ENCODE measurements at places on chromosomes 16 and 17.

GRCh38 chr17:9805769-9806168, 14.4 kb upstream of the DHRS7C start:
- DNase-seq, result no peak

GRCh38 chr17:83203472-83204221, 124.2 kb downstream of the METRNL start:
- DNase-seq, result no peak

GRCh38 chr16:87661561-87661960, 59.3 kb downstream of the JPH3 start:
- no peak for DNase-seq

- no peak for DNase-seq
Observed at GRCh38 chr16:89143201-89143741, 28.3 kb upstream of the CDH15 start.

DNA sequence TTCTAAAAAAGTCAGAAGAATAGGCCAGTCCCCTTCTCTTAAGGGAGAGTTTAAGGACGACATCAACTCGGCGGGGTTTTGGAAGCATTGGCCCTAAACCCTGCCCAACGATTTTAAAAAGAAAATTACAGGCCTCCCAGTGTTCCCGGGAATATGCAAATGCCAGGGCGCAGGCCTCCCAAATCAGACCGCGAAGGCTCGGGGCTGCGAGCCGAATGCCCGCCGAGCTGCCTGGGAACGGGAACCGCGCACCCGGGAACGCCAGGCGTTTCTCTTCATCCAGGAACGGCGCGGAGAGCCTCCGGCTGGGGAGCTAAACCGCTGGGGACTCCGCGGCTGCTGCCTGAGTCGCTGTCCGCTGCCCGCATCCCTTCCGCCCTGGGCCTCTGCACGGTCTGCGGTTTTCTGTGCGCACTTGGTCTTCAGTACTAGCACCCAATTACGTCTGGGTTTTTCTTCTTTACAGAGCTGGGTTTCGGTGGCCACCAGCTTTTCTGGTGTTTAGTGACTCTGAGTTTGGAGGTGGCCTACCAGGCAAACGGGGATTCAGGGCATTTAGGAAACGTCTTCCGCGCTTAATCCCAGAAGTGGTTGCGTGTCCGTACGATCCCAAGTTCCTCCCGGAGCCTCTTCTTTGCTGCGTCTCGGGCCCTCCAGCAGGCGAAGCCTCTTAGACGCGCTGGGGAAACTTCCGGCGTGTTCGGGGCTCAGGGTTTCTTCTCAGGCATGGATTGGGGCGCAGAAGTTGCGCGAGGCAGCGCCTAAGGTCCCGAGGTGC, 5.7 kb downstream of the IRX5 start:
- no peak for DNase-seq

DNA sequence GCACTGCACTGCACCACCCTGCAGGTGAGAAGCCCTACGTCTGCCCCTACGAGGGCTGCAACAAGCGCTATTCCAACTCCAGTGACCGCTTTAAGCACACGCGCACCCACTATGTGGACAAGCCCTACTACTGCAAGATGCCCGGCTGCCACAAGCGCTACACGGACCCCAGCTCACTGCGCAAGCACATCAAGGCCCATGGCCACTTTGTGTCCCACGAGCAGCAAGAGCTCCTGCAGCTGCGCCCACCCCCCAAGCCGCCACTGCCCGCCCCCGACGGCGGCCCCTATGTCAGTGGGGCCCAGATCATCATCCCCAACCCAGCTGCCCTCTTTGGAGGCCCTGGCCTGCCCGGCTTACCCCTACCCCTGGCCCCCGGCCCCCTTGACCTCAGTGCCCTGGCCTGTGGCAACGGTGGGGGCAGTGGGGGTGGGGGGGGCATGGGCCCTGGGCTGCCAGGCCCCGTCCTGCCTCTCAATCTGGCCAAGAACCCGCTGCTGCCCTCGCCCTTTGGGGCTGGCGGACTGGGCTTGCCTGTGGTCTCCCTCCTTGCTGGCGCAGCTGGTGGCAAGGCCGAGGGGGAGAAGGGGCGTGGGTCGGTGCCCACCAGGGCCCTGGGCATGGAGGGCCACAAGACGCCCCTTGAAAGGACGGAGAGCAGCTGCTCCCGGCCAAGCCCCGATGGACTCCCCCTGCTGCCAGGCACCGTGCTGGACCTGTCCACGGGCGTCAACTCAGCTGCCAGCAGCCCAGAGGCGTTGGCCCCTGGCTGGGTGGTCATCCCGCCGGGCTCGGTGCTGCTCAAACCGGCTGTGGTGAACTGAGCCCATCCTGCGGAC, 14.2 kb downstream of the PAM16 start:
- no peak for DNase-seq

- DNase-seq, result no peak
Observed at GRCh38 chr17:21352221-21352980, 23.8 kb upstream of the KCNJ12 start.

DNA sequence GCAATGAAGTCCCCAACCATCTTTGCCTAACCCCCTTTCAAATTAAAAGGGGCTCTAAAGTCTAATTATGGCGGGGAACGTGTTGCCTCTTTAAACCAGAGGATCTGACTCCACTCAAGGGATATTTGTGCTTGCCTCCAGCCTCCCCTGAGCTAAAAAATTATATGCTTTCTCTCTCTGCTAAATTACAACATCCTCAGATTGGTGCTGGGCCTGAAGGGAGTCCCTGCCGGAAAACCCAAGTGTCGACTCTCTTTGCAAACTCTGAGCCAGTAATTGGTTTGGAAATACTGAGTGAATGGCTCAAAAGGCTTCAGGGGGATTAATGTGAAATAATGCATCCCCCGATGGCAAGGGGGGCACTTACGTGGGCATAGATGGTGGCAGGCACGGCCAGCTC, 208.5 kb upstream of the TNRC6C start:
- DNase-seq, result no peak

DNA sequence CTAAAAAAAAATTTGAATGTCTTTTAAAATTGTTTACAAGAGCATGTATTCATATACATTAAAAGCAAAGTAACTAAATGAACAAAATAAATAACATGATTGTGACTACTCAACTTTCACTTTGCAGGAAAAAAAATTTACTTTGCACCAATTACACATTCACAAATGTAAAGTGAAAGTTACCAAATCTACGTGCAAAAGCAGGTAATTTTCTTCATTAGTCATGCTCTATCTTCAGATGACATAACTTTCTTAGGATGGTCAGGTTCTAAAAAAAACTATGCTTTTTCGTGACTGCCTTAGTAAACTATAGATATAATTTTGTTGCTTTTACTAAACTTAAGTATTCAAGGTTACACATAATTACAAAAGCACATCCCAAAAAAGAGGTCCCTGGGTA, 17.0 kb upstream of the ABCA10 start:
- no peak for DNase-seq

- DNase-seq, result no peak
Observed at GRCh38 chr17:33858682-33859081, 396.4 kb upstream of the CCL2 start.

GRCh38 chr17:14011740-14012405, 57.4 kb upstream of the COX10 start:
- no peak for DNase-seq

DNA sequence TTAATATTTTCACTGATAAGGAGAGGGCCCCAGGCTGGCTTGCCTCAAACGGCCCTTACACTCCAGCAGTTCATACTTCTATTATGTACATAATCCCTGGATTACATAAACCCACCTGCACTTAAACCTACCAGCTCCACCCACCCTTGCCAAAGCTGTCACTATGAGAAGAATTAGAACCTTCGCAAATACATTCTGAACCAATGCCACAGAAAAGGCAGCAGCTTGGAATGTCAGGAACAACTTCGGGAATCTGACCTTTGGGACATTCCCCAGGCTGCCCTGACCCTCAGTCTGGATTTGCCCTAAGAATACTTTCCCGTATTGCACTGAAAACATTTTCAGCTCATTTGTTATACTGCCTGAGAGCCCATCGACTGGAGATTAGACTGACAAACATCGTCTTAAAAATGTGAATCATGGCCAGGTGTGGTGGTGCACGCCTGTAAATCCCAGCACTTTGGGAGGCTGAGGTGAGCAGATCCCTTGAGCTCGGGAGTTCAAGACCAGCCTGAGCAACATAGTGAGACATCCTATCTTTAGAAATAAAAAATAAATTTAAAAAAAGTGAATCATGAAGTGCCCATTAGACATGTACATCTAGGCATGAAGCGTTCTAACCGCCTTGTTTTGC, 21.0 kb upstream of the SEC14L1 start:
- no peak for DNase-seq

DNA sequence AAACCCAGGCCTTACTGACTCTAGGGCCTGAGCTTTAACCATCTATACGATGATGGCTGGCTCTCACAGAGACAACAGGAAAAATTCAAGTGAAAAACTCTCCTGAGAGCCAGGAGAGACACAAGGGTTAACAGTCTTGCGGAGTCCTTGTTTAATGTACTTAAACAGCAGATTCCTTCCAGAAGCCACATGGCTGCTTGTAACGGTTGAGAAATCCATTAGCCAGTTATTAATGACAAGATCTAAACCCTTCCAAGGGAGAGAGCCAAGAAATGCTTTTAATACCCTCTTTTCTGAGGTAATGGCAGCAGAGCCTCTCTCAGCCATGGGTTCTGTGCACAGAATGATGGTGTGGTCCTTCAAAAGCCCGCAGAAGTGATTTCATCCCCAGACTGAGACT, 5.2 kb upstream of the ALDOA start:
- DNase-seq, result no peak

DNA sequence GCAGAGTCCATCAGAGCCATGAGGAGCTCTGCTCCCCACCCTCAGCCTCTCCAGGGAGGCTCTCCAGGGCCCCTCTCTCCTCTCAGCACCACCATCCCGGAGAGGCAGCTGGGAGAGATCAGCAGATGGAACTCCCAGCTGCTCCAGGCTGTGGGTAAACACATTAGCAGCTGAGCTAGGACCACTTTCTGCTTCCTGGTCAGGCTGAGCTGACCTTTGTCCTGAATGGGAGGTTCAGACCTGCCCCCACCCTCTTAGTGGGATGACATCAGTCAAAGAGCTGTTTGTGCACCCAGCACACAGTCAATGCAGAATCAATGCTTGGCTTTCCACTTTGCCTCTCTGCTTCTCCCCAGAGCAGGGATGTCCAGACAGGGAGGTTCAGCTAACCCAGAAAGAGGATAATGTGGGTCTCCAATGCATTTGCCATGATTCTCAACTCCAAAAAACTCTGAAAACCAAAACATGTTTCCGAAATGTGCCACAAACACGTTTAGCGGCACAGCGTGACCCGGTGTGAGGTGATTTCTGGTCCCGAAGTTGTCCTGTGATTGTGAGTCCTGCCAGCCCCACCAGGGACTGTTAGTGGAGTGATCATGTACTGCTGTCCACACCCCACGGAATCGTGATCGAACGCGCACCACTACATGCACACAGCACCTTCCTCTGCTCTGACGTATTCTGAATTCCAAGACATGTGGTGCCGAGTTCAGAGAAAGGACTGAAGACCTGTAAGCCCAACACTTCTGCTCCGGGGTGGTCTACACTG, 6.7 kb downstream of the GPR142 start:
- DNase-seq, result no peak

DNA sequence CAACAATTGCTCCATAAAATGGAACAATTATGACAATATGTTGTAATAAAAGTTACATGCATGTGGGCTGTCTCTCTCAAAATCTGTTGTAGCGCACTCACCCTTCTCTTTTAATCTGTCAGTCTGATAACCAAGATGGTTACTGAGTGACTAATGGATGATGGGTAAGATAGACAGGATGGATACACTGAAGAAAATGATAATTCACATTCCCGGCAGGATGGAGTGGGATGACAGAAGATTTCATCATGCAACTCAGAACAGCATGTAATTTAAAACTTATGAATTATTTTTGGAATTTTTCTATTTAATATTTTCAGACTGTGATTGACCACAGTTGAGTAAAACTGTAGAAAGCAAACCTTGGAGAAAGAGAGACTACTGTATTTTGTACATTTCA, 30.5 kb downstream of the CDH13 start:
- DNase-seq, result no peak

- DNase-seq, result no peak
Observed at GRCh38 chr16:14955546-14956231, 18.4 kb downstream of the NPIPA1 start.

DNA sequence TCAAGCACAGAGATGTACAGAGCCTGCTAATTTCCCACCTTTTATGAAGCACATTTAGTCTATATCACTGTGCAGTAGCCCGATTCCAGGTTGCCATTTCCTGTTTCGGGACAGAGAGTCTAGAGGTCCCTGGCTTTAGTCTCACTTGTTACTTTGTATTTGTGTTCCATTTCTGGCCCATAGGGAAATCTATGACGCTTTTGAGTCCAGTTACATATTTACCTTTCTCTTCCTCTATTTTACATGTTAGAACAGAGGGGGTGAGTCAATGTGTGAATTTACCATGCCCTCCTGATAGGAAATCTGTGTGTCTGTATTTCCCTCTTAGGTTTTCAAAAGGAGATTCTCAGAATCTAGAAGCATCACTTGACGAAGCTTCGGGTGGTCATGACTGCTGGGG, 227.1 kb upstream of the ZFHX3 start:
- no peak for DNase-seq

DNA sequence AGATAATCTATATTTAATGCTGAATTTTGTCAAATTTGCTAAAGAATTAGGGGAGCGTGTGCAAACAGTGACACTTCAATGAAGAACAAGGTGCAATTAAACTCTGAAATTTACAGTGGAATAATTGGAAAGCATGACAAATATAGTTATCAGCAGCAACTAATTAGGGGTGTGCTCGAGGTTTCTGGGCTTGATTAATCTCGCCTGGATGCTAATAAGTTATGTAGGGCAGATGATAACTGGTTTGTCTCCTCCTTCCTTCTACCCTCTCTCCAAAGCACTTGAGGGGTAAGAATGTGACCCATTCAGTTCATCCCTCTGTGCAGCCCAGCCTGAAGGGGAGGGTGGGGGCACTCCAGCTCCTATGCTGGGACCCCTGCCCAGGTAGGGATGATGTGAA, 21.9 kb downstream of the MRM1 start:
- no peak for DNase-seq

DNA sequence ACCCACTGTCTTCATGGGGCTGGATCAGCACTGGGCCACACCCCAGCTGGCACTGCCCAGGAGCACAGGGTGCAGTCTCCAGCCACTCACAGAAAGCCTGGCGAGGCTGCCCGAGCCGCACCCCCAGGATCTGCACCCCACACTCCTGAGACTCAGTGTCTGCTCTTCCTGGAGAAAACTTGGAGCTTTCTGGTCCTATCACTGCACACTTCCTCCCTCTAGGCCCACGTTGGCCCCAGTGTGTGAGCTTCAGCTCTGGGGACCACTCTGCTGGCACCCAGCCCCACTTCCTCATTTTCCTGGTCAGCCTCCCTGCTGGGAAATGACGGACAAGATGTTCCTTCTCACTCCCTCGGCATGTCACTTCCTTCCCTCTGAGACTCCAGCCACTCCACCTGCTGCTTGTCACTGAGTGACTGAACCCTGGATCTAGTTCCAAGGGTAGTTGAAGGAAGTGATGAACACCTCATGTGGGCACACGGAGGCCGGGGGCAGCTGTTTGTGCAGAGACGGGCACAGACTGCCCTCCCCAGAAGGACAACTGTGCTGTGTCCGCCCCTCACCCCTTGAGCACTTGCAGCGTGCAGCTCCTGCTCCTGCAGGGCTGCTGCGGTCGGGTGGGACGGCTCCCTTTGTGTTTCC, 29.0 kb downstream of the ZC3H18 start:
- no peak for DNase-seq
